ENCODE measurements at places on chromosomes 6 and 20.

GRCh38 chr20:59515013-59515905 lies 89.1 kb upstream of the PHACTR3 start:
- peak; percentile 68 for DNase-seq

- DNase-seq = no peak
Measured at GRCh38 chr20:63435552-63435951, 36.9 kb downstream of the KCNQ2 start.

GRCh38 chr6:158662954-158663624 lies 13.2 kb downstream of the SYTL3 start:
- DNase-seq = no peak

DNA sequence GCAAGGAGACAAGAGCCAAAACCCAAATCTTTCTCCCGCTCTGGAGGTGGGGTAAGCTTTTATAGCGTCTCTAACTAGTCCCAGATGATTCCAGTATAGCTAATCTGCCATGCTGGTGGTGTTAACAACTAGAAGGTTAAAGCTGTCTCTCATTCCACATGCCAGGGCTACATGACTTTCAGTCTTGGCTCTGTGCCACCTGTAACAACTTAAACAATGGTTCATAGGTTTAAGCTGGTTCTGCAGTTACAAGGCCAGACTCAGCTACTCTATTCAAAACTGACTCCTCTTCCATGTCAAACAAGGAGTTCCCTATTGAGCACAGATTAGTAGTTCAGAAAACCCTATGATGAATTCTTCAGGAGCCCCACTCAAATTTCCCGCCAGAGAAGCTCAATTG lies 128.9 kb downstream of the ELOVL4 start:
- DNase-seq = no peak

GRCh38 chr20:51563486-51564332 lies 21.2 kb upstream of the NFATC2 start:
- no peak for DNase-seq

DNA sequence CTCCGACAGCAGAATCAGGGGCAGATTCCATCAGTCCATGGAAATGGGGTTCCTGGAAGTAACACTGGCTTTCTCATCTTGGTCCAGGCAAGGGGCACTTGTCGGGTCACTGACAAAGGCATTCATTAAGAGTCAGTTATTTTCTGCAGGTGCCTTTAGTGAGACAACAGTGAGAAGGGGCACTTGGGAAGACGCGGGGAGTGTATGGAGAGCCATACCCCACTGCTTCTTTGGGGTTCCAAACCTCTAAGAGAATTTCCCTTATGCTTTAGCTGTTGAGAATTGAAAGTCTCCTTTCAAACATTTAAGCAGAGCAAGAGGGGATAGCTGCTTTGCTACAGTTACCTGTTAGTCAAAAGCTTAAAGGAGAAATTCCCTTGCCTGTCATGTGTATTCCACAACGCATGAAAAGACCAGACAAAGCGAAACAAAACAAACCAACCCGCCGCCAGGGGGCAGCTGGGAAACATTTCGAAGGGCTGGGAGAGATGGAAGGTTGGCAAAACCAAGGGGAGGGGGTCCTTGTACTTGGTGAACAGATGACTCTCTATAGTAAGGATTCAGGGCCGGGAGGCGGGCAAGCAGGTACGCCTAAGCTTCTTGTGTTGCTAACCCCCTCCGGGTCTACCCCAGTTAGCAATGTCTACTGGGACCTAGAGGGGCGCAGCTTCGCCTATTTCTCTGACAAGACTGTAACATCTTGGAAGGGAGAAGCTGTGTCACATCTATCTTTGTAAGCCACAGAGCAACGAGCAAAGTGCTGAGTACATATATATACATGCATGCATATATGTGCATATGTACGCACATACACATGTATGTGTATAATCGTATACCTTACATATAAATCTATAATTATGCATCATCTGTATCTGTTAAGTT lies 474.9 kb upstream of the AGPAT4 start:
- no peak for DNase-seq

- no peak for DNase-seq
Measured at GRCh38 chr20:63036291-63036690, 29.5 kb upstream of the BHLHE23 start.

GRCh38 chr20:21101932-21102575 lies 4.1 kb downstream of the LINC00237 start:
- no peak for DNase-seq

DNA sequence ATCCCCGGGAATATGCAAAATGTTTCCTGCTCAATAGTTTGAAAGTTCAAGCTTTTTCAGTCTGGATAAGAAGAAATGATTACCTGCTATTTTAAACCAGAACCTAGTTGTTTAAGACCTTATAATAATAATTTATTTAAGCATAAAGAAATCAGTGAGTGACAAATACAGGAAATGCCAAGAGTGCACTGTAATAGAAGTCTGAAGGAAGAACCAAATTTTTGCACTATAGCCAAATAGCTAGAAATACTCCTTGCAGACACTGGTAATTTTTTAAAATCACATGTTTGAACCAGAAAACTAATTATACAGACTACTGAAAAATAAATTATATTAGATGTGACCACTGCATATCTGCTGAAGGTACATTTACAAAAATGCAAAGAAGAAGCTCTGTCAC lies 93.2 kb downstream of the MMS22L start:
- DNase-seq = no peak

DNA sequence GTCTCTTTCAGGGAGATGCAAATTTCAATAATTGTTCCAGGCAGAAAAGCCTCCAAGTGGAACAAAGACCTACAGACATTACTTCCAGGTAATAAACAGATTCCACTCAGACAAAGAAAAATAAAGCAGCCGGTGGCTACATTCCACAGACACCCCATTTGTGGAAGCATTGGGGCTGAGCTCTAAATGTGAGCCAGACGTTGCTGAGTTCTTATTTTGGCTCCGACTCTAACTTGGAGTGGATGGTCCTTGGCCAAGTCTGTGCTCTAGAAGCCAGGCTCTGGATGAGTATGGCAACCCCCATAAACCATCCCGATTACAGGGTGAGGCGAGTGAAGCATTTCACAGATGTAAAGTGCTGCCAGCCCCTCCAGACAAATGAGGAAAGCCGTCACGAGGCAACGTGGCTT lies 6.6 kb downstream of the TRAM2 start:
- DNase-seq = no peak

DNA sequence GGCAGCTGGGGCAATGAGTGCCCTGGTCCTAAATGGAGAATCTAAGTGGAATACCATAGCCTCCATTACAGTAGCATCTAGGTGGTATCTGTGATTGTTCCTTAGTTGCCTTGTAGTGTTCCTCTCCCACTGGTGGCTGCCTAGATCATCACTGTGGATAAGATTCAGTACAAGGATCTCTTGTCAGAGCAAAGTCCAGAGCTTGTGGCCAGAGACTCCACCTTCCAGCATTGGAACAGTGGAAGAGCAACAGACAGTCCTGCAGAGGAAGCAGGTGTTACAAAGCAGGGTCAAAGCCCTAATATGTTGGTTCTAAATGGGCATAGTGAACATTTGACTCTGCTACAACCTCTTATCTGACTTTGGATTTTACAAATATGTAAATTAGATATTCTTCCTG lies 194.1 kb upstream of the GRIK2 start:
- no peak for DNase-seq

- no peak for DNase-seq
Measured at GRCh38 chr20:49233226-49233625, 14.0 kb downstream of the DDX27 start.

GRCh38 chr6:155026022-155026705 lies 31.0 kb downstream of the TIAM2 start:
- DNase-seq = peak; percentile 62

- no peak for DNase-seq
Measured at GRCh38 chr20:62953839-62954703, 1.6 kb downstream of the SLC17A9 start.

GRCh38 chr6:148507774-148508173 lies 165.1 kb downstream of the SASH1 start:
- DNase-seq = no peak

GRCh38 chr20:50590348-50590664 lies 80.1 kb downstream of the PTPN1 start:
- DNase-seq = no peak

GRCh38 chr20:57617079-57617795 lies 3.0 kb downstream of the ZBP1 start:
- no peak for DNase-seq

DNA sequence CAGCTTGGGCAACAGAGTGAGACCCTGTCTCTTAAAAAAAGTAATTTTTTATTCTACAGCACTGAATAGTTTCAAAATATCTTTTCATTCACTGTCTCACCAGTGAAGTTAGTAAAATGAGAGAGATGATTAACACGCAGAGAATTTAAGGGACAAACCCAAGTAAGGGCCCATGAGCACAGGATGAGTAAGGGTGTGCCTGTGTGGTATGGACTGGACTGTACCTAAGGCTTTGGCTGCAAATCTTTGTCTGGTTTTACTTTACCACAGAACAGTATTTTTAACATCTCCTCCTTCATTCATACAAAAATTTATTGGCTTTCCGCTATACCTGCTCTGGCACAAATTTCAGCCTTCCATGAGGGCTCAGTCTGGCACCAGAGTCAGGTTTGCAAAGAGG lies 433.3 kb downstream of the UTRN start:
- DNase-seq = no peak

DNA sequence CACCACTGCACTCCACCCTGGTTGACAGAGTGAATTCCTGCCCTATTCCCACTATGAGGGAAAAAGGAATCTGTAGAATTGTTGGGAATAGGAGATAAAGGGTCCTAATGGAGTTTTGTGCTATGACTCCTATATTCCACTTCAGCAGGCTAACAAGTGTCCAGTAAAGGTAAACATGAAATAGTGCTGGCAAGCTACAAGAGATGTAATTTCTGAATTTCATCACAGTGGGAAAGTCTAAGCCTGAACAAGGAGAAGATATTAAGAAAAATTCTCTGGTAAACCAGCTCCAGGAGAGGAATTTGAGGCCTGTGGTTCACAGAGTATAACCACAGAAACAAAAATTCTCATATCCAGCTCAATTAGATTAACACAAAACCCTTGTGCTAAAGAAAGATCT lies 10.3 kb upstream of the C6orf58 start:
- DNase-seq = no peak

DNA sequence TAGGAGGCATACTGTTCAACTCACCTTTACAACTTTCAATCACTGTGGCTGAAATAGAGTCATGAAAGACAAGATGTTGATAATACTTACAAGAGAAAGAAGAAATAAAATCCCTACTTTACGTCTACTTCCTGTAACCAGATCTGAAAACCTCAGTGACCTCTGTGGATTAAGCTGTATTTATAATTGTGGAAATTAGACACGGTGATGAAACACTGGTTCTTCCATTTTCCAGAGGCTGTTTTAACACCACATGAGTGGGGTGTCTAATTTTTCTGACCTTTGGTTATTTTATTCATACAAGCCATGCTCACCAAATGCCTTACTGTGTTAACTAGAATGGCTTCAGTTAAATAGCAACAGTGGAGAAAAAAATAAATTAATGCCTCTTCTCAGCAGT lies 58.5 kb upstream of the HIVEP1 start:
- DNase-seq = no peak

GRCh38 chr20:5264807-5265661 lies 51.7 kb downstream of the PROKR2 start:
- no peak for DNase-seq

DNA sequence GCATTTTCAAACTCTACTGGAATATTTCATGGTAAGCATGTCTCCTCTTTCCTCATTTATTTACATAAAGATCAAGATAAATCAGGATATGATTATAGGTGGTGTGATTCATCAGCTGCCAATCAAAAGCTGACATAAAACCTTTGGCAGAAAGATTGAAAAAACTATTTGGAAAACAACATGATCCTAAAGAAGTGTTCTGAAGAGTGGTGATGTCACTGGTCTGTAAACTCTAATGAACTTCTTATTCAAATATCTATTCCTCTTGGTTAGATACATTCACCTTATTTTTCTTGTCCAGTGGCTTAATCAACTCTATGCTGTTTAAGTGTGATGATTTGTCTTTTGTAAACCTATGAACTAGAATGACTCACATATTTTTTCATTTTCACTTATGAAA lies 535.5 kb upstream of the CITED2 start:
- no peak for DNase-seq

DNA sequence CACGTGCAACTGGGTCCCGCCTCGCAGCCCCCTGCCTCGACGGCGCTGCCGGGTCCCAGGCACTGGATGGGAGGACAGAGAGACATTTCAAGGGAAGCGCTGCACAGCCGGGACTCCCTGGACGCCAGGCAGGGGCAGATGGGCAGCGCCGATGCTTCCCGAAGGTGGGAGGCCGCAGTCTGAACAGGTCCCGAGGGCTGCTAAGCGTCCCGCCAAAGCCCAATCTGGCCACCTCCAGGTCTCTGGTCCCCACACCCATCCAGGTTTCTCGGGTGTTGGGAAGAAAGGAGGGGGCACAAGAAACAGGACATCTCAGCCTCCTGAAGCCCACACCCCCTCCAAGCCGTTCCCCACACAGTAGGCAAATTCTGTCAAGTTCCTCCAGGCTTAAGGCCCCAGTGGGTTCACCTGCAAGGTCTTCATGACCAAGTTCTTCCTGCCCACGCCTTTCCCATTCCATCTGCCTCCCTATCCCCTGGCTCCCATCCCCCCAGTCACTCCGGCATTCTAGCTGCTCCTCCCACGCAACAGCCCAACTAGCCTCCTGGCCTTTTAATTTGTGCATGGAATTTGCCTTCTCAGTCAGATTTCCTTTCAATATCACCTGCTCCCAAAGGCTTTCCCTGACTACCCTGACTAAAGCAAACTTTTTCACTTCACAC lies 5.4 kb upstream of the CPXM1 start:
- DNase-seq = no peak

- no peak for DNase-seq
Measured at GRCh38 chr20:5662769-5663168, 87.4 kb upstream of the SHLD1 start.

DNA sequence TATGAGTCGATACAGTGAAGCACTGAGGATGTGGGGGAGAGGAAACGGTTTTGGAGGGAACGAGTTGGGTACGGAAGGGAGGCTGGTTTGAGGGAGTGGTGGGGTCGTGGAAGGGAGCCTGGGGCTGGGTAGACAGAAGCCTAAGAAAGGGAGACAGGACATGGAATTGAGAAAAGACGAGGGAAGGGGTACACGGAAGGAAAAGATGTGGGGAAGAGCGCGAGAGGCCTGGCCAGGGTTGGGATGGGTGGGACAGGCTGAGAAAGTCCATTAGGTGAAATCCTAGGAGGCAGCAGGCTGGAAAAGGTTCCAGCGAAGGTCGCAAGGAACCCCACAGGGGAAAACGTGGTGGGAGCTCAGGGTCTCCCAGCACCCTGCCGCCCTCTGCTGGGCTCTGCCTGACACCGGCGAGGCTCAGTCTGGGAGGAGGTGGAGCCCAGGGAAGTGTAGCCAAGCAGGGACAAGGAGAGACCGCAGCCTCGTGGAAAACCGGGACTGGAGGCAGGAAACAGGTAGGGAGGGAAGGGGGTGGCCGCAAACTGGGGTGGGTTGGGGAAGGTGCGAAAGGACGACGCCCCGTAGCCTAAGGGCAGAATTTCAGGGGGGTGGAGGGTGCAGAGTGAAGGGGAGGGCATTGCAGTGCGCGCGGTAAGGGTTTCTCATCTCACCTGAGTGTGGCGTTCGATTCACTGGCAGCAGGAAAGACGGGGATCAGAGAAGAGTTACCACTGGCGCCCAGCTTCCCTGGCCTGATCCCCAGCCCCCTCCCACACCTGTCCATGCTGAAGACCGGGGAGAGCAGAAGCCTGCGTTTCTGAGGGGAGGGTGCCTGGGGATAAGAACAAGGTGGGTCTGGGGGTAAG lies 4.3 kb downstream of the GABBR1 start:
- no peak for DNase-seq
